ENCODE measurements at places on chromosomes 5 and 9.

DNA sequence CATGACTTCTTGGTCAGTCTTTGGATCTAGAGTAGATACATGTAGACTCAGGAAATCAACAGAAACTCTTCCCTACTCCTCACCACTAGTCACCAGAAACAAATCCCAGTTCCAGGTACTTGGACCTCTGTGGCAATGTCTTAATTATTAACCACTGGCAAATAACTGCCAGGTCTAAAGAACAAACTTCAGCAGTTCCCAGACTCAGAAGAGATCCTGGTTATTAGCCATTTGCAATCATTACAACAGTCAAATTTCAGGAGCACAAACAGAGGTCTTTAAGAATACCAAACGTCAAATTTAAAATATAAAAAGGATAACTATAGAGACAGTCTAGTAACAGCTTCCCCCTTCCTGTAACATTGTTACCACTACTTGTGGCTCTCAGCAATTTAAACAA, 10.2 kb downstream of the DIAPH1 start:
- no peak for DNase-seq

- no peak for DNase-seq
These were observed 38.5 kb downstream of the SECISBP2 start for GRCh38 chr9:89356782-89357181.

GRCh38 chr5:146068977-146069779, 36.2 kb downstream of the PLAC8L1 start:
- DNase-seq, result no peak

DNA sequence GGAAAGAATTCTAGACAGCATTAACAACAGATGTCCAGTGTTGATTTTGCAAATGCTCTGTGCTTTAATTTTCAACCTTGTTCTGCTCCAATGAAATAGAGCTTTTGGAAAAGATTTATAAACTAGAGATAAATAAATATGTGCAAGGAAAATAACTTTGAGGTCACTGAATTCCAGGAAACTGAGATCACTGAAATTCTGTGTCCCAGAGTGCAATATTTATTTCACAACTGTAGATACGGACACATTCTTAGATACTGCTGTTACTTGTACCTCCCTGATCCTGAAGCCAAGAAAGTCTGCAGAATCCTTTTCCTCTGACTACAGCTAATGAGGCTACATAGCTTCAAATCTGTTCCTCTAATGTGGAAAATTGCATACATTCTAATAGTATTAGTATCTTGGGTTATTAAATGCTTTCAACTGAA, 222.9 kb downstream of the DOCK8 start:
- DNase-seq, result peak; percentile 15

GRCh38 chr5:93716453-93716852, 24.9 kb downstream of the POU5F2 start:
- no peak for DNase-seq

DNA sequence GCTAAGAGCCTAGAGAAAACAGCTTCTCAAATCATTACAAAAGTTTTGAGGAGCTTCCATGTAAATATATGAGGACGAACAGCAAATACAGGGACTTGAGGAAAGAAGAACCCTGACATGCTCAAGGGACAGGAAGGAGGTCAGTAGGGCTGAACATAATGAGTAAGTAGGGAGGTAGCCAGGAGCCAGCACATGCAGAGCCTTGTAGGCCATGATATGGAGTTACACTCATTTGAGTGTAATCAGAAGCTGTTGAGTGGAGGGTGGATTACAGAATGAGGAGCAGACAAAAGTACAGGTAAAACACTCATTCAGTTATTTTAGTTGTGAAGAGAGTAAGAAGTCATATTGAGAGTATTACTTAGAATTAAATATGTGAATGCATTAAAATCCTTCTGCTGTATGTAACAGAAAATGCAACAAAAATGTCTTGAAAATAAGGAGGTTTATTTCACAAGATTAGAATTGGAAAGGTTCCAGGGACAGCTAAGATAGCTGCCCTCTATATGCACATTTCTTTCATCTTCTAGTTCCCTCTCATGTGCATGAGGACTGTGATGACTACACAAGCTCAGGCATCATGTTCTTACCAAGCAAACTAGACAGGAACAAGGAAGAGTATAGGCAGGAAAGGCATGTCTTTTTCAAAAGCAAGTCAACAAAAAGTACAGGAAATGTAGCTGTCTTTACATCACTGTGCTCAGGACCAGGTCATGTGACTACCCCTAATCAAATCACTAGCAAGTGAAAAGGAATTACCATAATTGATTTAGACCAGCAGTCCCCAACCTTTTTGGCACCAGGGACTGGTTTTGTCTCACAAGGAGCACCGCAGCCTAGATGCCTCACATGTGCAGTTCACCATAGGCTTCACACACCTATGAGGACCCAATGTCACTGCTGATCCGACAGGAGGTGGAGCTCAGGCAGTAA, 87.2 kb downstream of the TMEM232 start:
- no peak for DNase-seq

- no peak for DNase-seq
These were observed 2.5 kb upstream of the RAD23B start for GRCh38 chr9:107280543-107280942.

- no peak for DNase-seq
These were observed 93.2 kb downstream of the PTTG1 start for GRCh38 chr5:160514866-160515265.

DNA sequence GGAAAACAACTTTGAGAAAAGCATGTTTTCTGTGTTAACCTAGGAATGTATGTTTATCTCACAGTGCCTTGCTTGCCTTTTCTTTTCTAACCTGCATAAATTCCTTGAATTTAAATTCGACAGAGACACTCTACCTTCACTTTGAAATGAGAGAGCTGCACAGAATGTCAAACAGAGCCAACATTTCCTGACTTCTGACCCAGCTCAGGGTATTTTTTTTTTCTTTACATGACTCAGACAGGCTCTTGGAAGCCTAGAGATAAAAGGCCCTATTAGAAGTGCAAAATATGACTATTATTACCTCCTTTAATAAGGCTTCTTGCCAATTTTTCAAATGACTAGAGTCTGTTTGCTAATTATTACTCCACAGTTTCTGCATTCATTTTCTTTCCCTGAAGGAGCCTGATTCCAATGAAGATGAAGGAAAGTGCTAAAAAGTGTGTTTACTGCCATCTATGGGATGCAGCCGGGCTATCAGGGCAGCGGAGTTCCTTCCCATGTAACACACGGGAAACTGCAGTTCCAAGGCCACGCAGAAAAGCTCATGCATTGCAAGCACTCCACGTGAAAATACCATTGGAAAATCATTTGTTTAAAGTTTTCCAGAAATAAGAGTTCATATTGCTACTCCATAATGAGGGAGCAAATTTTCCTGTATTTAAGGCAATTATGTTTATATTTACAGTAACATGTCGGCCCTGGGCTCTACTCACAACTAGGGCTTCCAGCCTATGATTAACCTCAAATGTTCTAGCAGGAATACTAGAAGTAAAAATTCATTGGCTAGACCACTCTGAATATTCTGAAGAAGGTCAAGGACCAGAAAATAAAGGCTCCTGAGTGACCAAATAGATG, 485.6 kb downstream of the ZSWIM6 start:
- peak; percentile 31 for DNase-seq

DNA sequence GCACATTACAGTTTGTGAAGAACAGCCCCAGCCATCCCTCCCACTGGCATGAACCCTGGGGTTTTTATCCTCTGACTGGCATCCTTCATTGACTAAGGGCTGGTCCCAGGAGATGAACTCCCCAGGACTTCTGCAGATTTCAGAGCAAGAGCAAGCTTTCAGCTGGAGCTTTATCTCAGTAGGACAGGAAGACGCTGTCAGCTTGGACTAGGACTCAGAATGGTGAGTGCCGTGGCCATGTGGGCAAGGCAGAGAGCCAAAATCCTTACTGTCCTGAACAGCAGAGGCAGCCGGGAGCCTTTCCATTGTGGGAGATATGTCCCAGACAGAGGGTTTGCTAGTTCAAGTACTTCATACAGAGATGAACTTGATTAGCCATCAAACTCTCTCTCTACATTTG, 3.2 kb upstream of the ACOT12 start:
- DNase-seq, result peak; percentile 53

DNA sequence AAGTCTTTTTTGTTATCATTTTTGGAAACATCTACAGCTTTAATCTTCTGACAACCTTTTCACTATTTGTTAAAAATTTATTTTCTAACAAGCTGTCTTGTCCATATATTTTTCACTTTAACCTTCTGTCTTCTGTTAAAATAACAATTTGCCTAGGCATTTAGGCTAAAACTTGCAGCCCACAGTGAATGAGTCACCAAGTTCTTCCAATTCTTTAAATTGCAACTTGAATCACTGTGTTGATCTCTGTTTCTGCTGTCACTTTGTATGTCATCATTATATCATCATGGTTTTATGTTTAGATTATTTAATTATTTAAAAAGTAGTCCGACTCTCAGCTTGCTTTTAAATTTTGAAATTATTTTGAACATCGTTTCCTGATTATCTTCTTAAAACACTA, 473.8 kb upstream of the PTPRD start:
- no peak for DNase-seq

DNA sequence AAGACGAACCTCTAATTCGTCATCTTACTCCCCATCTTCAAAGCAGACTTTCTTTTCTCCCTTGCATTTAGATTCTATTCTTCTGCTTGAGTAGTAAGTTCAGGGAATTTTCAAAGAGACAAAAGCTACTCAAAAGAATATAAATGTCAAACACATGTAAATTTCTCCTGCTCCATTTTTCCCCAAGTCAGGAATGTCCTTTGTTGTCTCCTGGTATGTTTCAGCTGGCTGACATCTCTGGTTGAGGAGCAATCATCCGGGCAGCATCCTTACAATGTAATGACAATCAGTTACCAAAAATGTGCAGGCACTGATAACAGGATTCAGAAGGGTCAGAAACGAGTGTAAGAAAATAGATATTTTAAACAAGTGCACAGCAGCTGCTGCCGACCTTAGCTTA, 47.6 kb upstream of the PPP1R2B start:
- no peak for DNase-seq

- DNase-seq, result peak; percentile 33
These were observed 4.1 kb downstream of the PTGS1 start for GRCh38 chr9:122374885-122375420.

DNA sequence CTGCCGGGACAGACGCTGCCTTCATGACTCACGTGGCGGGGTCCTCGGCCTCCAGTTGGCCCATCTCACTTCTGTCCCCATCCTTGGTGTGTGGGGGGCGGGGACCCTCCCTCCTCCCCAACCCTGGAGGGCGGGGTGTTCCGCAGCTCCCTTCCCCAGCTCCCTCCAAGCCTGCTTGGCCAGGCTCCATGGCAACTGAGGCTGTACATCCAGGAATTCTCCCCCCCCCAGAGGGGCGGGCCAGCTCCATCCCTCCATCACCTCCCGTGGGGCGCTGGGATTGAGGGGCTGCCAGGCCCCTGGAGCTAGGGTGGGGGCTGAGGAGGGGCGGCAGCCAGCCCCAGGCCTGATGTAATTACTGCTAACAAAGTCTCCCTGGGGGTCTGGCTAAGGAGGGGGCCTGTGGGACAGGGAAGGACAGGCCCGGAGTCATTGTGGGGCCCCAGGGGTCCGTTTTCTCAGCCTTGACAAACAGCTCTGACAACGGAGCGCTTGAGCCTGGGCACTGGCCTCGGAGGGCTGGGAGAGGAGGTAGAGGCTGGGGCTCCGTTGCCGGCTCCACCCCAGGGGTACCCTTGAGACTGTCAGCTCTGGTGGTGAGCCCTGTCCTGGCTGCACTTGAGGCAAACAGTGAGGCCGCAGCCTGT, 8.0 kb downstream of the DIPK1B start:
- DNase-seq, result no peak

- no peak for DNase-seq
These were observed 38.4 kb downstream of the NACC2 start for GRCh38 chr9:136056546-136057235.

- DNase-seq, result no peak
These were observed 1236.6 kb downstream of the MAT2B start for GRCh38 chr5:164742025-164742424.

- no peak for DNase-seq
These were observed 36.6 kb upstream of the ZNF366 start for GRCh38 chr5:72543811-72544210.

DNA sequence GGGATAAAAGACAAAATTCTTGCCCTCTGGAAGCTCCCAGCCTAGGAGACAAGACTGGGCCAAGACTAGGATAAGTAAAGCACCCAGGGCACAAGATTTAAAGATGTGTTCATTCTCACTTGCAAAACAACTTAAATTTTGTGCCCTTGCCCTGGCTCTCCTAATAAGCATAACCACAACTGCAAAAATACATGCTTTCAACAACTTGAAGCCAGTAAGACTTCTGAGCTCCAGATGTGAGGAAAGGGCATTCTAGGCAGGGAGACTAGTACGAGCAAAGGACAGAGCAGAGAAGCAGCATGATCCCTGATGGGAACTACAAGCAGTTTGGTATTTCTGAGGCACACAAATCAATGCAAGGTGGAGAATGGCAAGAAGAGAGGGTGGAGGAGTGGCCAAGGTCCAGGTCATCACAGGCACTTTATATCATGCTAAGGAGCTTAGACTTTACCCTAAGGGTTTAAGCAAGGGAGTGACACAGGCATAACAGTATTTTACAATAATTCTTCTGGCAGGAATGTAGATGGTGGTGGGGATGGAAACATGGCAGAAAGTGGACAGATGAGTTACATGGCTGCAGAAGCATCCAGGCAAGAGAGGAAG, 30.1 kb upstream of the SIL1 start:
- no peak for DNase-seq

DNA sequence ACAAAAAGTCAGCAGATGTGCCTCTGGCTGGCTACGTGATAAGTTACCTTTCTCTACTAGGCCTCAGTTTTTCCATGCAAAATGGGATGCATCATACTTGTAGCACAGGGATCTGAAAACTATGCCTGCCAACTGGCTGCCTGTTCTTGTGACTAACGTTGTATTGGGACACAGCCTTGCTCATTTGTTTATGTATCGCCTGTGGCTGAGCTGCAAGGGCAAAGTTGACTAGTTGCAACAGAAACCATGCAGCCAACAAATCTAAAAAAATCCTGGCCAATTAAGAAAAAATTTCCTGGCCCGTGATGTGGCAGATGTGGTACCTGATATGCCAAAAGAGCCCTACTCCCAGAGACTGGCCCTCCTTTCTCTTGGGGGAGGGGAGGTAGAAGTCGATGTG, 131.3 kb downstream of the SEC61B start:
- peak; percentile 89 for DNase-seq
